AG09319 (cell line): ENCODE measurements at places on chromosomes 12 and 14.

DNA sequence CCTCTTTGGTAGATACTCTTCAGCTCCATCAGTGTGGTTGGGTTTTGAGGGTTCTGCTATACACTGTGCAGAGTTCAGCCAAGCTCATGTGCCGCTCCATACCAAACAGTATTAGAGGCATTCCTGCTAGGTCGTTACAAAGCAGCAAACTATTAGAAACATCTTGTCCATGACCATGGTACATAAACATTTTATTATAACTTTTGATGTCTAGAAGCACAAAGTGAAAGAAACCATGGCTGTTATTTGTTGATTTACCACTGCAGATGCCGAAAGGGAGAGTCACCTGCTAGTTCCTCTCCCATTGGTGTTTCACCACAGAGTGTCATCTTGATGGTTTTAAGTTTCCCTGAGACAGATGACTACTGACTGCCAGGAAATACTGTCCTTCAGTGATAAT lies 242.0 kb downstream of the ADAMTS20 start:
- DNase-seq: no peak

GRCh38 chr14:50978888-50979287 lies 34.6 kb upstream of the PYGL start:
- DNase-seq: no peak

DNA sequence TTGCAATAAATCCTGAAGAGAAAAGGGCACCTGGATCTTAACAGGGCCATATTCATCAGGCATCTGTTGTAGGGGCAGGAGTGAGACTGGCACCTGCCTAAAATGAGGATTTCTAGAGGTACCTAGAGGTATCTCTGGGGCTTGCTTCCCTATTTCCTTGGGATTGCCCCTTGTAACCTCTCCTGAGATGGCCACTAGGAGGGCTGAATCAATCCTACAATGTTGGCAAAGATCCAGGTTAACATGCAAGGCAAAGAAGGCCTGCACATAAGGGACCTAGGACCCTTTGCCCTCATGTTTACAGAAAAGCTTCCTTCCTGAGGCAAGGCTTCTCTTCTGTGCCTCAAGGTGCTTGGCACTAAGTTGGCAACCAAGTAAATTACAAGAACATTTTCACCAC lies 25.8 kb upstream of the CLEC4E start:
- no peak for DNase-seq

DNA sequence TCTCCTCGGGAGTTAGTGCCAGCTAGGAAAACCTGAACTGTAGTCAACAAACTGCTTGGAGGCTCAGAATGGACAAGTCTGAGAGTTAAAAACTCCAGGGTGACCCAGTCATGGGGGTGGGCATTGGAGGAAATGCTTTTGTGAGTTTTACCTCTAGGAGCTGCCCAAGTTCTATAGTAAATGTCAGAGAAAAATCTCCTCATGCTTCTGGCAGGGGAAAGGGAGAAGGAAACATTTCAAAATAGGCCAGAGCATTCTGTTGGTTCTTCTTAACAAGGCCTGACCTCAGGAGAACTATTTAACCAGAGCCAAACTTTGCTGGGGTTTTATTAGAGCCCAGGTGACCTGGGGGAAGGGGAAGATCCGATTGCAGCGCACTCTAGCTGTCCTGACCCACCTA lies 12.3 kb downstream of the NINJ2 start:
- no peak for DNase-seq

- no peak for DNase-seq
Measured at GRCh38 chr12:22190-22529, 44.4 kb upstream of the IQSEC3 start.
